ENCODE measurements at places on chromosomes 1 and 21. TPM values are rescaled to one million over a fixed set of nuclear protein-coding genes. Genes with fewer than 3 reads are reported as not detected.

Gene SPRR2B
- total RNA-seq, result not detected

GRCh38 chr21:44647222-44647552 lies 973 bp downstream of the KRTAP10-11 start:
- DNase-seq, result no peak

Gene ADAMTS4
- total RNA-seq, result 0.52 TPM

GRCh38 chr1:48916130-48917069 lies 139.7 kb upstream of the BEND5 start:
- DNase-seq, result peak; percentile 78

Gene RHEX
- not detected for total RNA-seq

GRCh38 chr1:185966471-185966870 lies 232.3 kb downstream of the HMCN1 start:
- no peak for DNase-seq

DNA sequence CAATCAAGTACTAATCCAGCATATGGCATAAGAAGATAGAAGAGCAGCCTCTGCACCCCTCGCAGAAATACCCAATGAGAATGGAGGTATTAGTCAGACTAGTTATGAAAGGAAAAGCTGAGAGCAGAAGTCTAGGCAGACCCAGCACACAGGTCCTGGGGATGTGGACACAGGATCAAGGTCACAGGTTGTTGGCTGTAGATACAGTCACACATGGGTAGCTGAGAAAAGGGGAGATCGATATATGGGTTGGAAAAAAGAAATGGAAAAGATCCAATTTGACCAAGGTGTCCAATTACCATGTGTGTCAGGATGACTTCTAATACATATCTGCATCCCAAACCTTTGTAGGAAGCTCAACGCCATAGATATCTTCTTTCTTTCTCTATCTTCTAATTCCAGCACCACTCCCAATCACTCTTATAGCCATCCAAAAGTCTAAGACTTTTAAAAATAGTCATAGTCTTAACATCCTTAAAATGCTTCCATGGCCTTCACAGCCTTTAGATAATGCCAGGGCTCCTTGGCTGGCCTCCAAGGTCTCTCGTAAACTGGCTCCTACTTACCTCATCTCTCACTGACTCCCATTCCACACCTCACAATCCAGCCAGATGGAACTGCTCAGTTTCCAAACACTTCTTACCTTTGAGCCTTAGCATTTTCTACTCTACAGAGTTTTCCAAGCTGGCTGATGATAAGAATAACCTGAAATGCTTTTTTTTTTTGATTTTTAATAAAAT lies 8.3 kb upstream of the ZC3H11B start:
- DNase-seq, result peak; percentile 29

- peak; percentile 93 for DNase-seq
Observed at GRCh38 chr1:119611701-119612113, 36.4 kb downstream of the ZNF697 start.

DNA sequence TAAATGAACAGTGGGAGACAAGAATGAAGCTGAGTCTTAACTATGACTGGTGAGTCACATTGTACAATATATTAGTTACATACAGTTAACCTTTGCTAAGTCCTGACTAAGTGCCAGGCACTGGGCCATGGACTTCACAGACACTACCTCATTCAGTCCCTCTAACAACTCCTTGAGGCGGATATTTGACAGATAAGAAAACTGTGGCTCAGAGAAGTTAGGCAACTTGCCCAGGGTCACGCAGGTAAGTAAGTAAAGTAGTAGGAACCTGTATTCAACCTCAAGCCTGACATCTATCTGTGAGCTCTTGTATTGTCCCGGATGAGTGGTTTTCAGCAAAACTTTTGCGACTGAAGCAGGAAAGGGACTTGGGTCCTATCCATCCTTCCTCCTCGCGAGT lies 62.1 kb downstream of the GNG12 start:
- DNase-seq, result peak; percentile 98

- no peak for DNase-seq
Observed at GRCh38 chr1:24893431-24893830, 36.6 kb downstream of the RUNX3 start.

DNA sequence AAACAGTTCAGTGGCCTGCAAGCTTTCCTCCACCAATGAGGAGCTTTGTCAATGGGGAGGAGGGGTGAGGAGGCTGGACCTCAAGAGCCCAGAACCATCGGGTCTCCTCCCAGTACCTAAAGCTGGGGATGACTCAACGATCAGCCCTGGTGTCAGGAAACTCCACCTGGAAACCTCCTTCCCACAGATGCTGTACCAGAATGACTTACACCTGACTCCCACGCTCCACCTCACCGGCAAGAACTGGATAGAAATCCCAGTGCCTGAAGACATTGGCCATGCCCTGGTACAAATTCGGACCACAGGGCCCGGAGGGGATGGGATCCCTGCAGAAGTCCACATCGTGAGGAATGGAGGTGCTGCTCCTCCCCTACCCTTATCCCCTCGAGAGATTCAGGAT lies 11.4 kb downstream of the TMEM81 start:
- DNase-seq, result peak; percentile 60

- DNase-seq, result no peak
Observed at GRCh38 chr1:36534711-36535412, 52.1 kb upstream of the CSF3R start.

- no peak for DNase-seq
Observed at GRCh38 chr1:70090141-70090540, 115.2 kb downstream of the LRRC40 start.

DNA sequence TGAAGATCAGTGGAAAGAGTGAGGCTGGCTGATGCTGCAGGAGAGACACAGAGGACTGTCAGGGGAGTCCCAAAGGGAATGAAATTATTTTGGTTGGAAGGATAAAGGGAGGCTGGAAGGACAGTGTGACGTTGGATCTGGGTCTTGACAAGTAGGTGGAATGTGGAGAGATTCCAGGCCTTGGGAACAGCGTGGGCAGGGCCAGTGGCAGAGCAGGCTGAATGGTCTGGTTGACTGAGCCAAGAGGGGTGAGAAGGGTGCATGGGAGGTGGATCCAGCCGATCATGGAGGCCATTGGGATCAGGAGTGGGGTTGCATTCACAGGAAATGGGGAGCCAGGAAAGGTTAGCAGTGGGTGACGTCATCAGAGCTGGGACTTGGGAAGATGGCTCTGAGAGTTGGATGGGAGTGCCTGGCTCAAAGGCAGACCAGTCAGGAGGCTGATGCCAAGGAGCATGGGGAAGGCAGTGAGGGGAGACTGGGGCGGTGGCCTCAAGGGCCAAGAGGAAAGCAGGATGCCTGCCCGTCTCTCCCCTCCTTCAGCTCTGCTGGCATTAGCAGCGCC lies 146.2 kb upstream of the VAMP3 start:
- no peak for DNase-seq

- no peak for DNase-seq
Observed at GRCh38 chr1:225049594-225049993, 120.1 kb downstream of the DNAH14 start.

Gene PRKACB
- 7.8 TPM for total RNA-seq

Gene COL24A1
- total RNA-seq, result 0.17 TPM

- DNase-seq, result no peak
Observed at GRCh38 chr1:162138112-162138511, 68.6 kb downstream of the NOS1AP start.

DNA sequence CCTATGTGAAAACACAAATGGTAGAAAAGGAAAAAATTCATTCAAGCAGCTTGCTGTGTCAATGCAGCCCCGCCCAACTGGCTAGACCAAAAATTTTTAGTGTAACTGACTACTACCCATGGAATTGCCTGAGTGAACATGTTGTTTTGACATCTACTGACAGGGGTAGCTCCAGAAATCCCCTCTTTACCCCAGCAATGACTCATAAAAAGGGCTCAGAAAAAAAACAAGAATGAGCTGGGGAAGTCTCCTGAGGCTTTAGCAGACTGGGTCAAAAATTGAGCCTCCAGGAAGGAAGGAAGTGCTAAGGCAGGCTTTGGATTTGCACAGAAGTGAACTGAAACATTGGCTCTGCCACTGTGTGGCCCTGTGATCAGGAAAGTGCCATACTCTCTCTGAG lies 24.4 kb upstream of the FGGY start:
- DNase-seq, result peak; percentile 29

Gene CNR2
- total RNA-seq, result not detected
